ENCODE measurements at places on chromosomes 5 and 9.

DNA sequence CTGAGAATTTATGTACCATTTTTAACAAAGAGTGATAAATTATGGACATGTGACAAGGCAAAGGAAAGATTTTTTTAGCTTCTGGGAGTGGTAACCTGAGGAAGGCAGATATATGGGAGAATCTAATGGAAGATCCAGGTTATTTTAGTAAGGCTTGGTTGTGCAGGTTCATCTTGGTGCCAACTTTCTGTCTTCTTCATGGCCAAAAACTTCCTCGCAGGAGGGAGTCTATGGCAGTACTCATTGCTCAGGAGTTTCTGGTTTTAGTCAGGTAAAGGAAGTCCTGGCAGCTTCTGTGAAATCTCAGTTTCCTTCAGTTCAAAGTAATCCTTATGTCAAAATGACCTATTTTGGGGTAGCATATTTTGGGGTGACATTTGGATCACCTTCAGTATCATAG lies 248.3 kb upstream of the KCNN2 start:
- DNase-seq = no peak

DNA sequence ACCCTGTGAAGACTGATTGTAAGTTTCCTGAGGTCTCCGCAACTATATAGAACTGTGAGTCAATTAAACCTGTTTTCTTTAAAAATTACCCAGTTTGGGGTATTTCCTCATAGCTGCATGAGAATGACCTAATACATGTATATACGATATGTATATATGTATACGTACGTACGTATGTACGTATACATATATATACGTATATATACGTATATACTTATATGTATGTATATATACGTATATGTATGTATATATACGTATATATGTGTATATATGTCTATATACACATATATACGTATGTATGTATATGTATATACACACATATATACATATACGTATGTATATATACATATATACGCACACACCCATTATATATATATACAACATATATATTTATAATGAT lies 1153.0 kb upstream of the CDH18 start:
- DNase-seq = no peak

DNA sequence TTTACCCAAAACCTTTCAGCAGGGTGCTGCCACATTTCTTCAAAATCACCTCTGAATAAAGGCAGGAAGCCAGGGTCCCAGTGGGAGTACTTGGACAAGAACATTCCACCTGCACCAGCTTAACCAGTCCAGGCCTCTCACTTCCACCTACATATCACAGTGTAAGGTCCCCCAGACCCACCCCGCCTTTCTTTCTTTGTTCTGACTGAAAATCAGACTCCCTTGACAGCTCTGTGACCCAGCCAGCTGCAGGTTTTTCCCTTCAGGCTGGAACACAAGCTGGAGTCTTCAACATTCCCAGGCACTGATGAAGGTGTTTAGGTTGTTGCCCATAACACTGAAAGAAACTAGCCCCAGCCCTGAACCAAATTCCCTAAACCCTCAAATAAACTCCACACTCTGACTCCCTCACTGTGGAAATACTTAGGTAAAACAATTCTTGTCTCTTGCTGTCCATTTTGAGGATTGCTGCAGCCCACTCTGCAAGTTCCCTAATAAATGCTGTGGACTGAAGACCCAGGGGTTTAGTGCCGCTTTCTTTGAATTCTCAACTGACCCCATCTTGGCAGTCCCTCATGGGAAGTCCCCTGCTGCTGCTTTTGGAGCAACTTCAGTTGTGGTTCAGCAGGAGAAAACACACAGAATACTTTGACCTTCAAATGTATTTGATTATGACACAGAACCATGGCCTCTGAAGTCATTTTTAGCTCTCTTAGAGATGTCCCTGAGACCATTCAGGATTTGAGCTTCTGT lies 24.8 kb downstream of the P4HA2 start:
- DNase-seq = no peak

DNA sequence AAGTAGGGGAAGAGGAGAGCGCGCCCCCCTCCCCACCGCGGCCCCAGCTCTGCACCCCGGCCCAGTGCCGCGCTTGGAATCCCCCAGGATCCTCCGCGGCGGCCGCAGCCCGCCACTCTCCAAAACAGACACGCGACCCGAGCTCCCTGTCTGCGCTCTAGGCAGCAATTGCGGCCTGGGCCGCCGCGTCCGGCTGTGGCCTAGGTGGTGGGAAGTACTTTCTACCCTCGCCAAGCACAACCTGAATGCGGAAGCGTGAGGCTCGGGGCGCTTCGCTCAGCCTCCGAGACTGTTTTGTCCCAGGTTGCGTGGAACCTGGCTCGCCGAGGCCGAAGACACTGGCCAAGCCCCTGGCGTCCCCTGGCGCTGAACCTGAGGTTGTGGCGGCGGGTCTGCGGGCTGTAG lies 3.3 kb upstream of the FOXB2 start:
- no peak for DNase-seq

- no peak for DNase-seq
Observed at GRCh38 chr5:53350991-53351770, 129.2 kb upstream of the FST start.

DNA sequence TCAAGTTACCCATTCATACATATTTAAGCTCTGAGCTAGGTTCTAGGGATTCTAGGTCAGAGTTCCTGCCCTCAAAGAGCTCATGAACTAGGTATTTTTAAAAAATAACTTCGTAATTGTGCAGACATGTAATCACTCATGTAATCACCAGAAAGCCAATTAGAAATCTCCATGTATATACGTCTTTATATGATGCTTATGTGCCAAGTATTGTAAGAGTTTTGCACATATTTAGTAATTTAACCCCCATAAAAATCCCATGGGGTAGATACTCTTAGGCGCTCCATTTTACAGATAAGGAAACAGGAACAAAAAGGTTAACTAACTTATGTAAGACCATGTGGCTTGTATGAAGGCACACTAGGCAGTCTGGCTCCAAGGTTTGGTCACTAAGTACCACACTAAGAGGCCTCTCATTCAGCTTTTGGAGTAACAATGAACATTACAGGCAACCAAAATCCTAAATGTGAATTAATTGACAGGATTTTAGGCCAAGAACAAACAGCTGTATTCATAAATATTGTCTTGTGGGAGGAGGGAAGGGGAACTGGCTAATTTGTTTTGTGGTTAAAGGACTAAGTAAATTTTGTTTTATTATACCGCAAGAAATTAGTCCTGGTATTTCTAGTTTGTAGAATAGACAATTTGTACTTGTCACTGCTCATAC lies 1.7 kb upstream of the OTULINL start:
- no peak for DNase-seq

DNA sequence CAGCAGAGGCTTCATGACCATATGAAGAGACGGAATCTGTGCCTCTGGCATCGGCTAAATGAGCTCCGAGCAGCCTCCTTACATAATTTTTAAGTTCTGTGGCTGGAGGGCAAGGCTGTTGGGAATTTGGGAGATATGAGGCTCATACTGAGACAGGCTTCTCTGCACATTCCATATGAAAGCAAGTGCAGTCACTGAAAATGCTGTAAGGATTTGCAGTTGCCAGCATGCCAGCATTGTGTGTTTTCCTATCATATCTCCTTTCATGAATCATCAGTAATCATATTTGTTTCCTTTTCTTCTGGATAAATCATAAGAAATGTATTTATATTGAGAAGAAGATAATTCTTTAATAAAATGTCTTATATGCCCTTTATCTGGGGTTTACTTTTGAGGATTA lies 775.4 kb downstream of the SEMA5A start:
- no peak for DNase-seq

DNA sequence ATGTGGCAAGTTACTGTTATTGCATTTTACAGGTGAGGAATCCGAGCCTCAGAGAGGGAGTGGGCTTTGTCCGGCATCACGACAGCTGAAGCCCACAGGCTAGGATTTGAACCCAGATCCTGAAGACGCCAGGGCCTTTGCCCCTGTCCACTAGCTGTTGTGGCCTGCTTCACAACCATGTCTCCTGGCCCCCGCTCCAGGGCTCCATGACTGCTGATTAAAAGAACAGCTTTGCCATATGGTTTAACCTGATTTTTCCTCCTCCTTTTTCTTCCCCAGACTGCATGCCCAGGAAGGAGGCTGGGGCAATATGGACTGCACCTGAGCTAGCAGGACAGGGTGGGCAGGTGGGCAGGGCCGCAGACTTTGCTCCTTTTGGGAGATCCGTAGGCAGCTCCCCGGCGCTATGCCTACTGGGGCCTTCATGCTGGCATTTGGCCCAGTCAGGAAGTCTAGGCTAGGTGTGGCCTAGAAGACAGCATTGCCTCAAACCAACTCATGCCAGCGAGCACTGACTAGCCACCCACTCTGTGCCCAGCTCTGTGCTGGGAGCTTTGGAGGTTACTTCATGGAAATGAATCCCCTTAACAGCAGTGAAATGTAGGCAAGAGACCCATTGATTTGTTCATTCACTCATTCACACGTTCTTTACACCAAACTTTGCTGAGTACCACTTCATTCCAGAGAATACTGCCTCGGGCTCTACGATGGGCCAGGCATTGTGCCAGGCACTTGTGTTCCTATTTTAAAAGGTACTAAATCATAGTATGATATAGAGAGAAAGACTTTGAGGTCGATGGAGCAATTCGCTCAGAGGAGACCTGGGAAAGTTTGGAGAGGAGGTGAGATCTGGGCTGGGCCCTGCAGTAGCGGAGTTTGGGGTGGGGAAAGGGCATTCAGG lies 94.3 kb upstream of the CPEB4 start:
- no peak for DNase-seq

- no peak for DNase-seq
Observed at GRCh38 chr5:40616781-40617180, 62.9 kb upstream of the PTGER4 start.

DNA sequence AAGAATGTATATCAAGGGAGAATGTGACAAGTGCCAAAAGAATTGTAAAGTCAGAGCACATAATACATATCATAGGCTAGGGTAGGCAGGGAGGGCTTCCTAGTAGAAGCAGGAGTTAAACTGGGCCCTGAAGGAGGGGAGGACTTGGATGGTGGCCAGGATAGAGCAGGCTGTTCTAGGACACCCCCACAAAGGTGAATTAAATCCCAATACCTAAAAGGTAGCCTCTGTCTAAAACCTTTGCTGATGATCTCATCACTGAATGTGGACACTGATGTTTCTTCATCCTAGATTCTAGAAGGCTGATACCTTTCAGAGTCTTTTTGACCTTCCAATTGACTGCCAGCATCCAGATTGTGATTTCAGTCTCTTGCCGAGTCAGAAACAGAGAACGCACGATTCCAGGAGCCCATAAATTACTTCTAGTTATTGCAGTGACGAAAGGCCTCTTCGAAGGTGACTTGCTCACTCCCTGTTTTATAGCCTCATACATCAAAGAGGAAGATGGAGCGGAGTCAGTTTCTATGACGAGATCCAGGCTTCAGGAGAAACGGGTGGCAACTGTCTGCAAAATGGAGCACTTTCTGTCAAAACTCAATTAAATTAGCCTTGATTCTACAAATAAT lies 43.2 kb downstream of the KIF4B start:
- DNase-seq = no peak

- no peak for DNase-seq
Observed at GRCh38 chr5:60586307-60586901, 113.6 kb downstream of the DEPDC1B start.

- no peak for DNase-seq
Observed at GRCh38 chr5:153222936-153223335, 267.5 kb upstream of the GRIA1 start.

- no peak for DNase-seq
Observed at GRCh38 chr9:5787220-5787619, 45.7 kb downstream of the ERMP1 start.

GRCh38 chr9:14220256-14220655 lies 93.7 kb downstream of the NFIB start:
- DNase-seq = no peak

DNA sequence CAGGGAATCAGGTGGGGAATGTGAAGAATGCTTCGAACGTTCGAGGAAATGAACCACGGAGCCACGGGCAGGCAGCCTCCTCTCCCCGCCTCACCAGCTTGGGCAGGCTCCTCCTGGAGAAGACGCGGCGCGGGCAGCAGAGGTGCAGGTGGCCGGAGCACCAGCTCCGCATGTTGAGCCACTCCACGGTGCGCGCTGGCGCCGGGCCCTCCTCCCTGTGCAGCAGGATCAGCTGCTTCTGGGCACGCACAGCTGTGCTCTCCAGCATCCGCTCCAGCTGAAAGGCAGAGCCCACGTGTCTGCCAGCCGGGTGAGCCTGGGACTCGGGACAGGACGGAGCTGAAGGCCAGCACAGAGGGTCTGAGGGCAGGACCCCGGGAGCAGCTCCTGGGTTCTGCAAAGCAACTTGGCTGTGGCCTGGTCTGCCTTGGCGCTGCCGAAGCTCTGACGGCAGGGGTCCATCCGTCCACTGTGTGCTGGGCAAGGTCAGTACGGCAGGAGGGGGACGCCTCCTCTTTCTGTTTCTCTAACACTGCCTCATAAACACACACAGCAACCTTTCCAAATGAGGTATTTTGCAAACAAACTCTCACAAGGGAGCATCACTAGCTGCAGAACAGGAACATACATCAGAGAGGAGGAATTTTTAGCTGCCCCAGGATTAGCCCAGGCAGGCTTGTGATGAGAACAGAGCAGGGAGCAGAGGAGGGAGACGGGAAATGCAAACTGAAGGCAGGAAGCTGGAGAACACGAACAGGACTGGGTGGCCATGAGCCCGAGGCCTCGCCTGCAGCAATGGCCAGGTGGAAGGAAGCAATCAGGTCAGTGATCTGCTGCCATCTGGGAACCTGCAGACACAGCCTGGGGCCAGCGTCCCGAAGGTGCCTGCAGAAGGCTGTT lies 20.1 kb upstream of the NSMF start:
- no peak for DNase-seq

DNA sequence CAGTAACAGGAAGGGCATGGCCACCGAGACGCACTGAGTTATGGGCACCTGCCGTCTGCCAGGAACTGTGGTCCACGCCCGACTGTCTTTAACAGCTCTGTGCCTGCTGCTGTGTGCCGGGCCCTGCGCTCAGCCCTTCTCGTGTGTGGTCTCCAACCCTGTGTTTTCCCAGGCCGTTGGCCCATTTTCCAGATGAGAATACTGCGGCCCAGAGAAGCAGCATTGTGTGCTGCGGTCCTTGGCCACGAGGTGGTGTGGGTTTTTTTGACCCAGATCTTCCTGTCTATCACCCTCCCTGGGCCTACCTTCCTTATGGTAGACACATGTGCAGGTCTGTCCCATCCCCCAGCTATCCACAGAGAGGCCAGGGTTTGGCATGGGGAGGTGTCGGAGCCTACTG lies 47.0 kb downstream of the RXRA start:
- no peak for DNase-seq

DNA sequence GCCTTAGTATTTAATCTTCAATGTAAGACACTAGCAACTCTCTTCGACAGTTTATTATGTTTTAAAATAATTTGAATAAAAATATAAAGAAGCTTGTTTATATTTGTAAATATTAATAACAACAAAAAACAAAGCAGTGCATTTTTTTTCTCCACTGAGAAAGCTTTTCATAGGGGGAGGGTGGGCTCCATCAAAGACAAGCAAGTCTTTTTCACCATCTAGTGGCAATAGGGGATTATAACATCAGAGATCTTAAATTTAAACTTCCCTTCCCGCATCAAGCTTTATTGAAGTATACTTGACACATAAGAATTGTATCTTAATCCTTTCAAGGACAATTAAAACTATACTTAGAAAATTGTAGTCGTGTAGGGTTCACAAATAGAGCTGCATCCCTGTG lies 9.3 kb upstream of the OR13F1 start:
- no peak for DNase-seq

All from stimulated activated CD8-positive, alpha-beta memory T cell treated with anti-CD3 and anti-CD28 coated beads, Interleukin-4, amount 100 ng/mL, for 1 hour (primary cell).